ENCODE measurements at places on chromosomes 1 and 21. TPM values are rescaled to one million over a fixed set of nuclear protein-coding genes. Genes with fewer than 3 reads are reported as not detected.

GRCh38 chr1:202017749-202018467, 7.5 kb downstream of the ELF3 start:
- H3K4me1 ChIP-seq = peaks cover 37% of the 10 kb centered on the region
- DNase-seq = peak; percentile 56
- H3K4me3 ChIP-seq = peak overlapping the region; percentile 10
- no peaks in the 10 kb centered on the region for H3K27me3 ChIP-seq

GRCh38 chr1:5349526-5349925, 642.7 kb downstream of the NPHP4 start:
- DNase-seq = no peak
- H3K4me3 ChIP-seq = no peak overlapping the region
- H3K36me3 ChIP-seq = no peaks in the 10 kb centered on the region
- H3K4me1 ChIP-seq = no peaks in the 10 kb centered on the region
- no peak overlapping the region for H3K27ac ChIP-seq
- H3K27me3 ChIP-seq = no peaks in the 10 kb centered on the region

The PLA2G2A gene
- total RNA-seq = 0.42 TPM

The KPRP gene
- not detected for total RNA-seq

The OLFML2B gene
- 0.55 TPM for total RNA-seq

DNA sequence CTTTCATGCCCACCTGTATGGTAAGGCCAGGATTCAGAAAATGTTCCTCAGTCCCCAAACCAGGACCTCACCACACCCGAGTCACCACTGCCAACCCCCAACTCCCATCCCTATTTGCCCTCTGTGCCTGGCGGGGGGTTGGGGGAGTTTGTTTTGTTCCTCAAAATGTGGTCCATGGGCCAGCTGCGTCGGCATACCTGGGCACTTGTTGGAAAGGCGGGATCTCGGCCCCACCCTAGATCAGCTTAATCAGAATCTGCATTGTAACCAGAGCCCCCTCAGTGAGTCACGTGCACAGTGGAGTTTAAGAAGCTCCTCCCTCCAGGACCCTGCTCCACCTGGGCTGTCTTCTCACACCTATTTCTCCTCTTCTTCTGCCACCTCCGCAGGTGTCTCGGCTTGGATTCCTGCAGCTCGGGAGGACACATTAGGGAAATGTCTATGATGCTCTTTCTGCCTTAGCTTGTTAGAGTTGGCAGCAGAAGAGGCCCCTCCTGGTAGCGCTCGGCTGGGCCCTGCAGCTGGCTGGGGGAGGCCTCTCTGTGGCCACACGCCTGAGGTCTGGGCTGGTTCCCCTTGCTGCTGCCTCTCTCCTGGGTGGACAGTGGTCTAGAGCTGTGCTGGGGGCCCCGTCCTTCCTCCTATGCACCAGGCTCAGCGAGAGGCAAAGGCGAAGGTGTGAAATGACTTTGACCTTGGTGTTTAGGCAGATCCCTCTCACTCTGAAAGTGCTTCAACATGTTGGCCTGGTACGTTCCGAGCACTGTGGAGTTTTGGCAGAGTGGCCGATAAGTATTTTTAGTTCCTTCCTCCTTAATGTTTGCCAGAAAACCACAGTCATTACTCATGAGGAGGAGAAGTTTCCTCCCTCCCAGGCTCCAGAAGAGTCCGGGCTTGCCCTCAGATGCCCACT, 41.8 kb upstream of the CAMTA1 start:
- H3K27ac ChIP-seq = no peak overlapping the region
- no peaks in the 10 kb centered on the region for H3K36me3 ChIP-seq
- H3K27me3 ChIP-seq = no peaks in the 10 kb centered on the region
- no peaks in the 10 kb centered on the region for H3K4me1 ChIP-seq
- no peak for DNase-seq

DNA sequence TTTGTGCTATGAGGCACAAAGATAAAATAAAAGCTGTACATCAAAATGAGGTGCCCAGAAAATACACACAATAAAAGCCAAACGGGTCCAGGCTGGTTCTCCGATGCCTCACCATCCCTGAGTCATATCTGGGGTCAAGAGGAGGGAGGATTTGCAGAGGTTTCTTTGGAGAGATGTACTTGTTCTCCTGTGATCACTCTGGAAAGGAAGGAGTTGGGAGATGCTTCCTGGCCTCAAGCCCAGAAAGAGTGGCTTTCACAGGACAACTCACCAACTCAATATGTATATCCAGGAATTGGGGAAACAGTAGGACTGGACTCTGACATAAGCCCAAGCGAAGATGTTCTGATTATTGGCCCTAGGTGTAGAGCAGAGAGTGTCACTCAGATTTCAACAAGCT, 51.9 kb downstream of the DIPK1A start:
- no peaks in the 10 kb centered on the region for H3K27me3 ChIP-seq
- H3K4me3 ChIP-seq = no peak overlapping the region

The LCE2A gene
- total RNA-seq = not detected

- H3K36me3 ChIP-seq = no peaks in the 10 kb centered on the region
- peak; percentile 42 for DNase-seq
- H3K27me3 ChIP-seq = no peaks in the 10 kb centered on the region
- H3K4me1 ChIP-seq = peaks cover 6% of the 10 kb centered on the region
These were observed 4.3 kb upstream of the CCDC27 start for GRCh38 chr1:3747903-3748302.

DNA sequence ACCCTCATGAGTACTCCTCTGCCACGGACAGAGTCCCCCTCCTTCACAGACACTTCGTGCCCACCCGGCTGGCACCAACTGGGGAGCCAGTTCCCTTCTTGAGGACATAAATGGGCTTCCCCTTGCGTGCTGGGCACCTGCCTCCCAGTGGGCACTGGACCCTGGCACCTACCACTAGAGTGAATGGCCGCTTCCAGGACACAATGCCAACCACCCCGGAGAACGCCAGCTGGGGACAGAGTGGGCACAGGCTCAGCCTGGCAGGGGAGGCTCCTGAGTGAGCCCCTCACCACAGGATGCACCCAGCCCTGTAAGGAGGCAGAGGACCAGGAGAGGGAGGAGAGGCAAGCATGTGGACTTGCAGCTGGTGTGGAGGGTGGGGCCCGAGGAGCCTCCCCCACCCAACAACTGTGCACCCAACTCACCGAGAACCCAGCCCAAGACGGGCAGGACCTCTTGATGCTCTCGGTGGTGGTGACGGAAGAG, 1.0 kb downstream of the ENTREP3 start:
- no peak overlapping the region for H3K27ac ChIP-seq
- peaks cover 16% of the 10 kb centered on the region for H3K4me1 ChIP-seq

DNA sequence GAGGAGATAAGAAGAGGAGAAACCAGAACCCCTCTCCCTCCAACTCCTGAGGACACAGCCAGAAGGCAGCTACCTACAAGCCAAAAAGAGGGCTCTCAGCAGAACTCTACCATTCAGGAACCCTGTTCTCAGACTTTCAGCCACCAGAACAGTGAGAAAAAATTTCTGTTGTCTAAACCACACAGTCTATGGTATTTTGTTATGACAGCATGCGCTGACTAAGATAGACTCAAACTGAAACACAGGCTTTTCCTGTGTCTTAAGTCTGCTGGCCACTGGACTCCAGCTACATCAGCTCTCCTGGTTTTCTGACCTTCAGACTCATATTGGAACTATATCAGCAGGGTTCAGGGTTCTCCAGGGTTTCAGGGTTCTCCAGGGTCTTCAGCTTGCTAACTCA, 126.5 kb upstream of the TNFSF4 start:
- H3K4me1 ChIP-seq = no peaks in the 10 kb centered on the region
- H3K27ac ChIP-seq = no peak overlapping the region
- H3K36me3 ChIP-seq = no peaks in the 10 kb centered on the region
- H3K27me3 ChIP-seq = no peaks in the 10 kb centered on the region

The PTCH2 gene
- 0.32 TPM for total RNA-seq

GRCh38 chr1:234912548-234913277, 215.9 kb downstream of the TOMM20 start:
- no peaks in the 10 kb centered on the region for H3K36me3 ChIP-seq
- no peak for DNase-seq
- H3K4me3 ChIP-seq = no peak overlapping the region
